ENCODE measurements at places on chromosomes 1 and 21.

DNA sequence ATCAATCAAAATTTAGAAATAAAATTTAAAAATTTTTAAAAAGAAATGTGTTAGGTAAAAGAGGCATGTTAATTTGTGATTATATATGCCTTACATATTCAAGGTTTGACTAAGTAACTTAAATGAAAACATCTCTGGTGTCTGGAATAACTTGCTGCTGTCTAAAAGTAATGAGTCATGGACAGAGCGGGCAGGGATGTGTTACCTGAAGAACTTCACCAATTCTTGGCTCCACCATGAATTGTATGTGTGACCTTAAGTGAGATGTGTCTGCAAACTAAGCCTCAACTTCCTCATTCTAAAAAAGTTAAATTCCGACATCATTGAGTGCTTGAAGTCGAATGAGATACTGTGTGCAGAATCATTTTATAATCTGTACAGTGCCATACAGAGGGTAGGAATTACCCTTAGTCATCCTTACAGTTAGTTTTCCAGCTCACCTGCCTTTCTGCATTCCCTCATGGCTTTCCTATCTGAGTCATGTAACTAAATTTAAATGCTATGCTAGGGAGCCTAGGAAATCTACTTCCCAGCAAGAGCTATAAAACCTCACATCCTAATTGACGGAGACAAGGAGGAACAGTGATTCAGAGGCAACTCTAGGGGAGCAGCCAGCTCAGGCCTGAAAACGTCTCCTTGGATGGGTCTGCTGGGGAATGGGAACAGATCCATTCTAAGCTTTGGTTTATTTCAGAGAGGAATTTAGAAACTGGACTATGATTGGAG, 100.7 kb upstream of the TSPAN2 start:
- peak overlapping the region; percentile 60 for H3K27ac ChIP-seq
- peaks cover 41% of the 10 kb centered on the region for H3K4me1 ChIP-seq
- DNase-seq: no peak
- H3K27me3 ChIP-seq: no peaks in the 10 kb centered on the region

DNA sequence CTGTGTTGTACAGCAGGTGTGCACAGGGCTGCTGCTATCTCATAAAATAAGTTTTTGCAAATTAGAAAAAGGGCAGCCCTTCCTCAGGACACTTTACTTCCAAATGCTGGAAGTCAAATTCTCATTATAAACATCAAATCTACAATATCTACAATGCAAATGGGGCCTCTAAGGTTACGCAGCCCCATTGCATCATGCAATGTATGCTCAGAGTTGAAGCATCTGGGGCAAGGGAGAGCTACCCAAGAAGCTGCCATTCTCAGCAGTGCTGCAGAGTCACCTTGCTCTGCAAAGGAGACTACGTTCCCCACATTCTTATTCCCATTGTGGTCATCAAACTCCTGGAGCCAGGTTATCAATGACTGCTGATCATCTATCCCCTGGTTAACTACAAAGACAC, 208.9 kb upstream of the POGK start:
- H3K27ac ChIP-seq: no peak overlapping the region
- H3K27me3 ChIP-seq: no peaks in the 10 kb centered on the region
- no peak for DNase-seq
- no peaks in the 10 kb centered on the region for H3K36me3 ChIP-seq
- H3K4me3 ChIP-seq: no peak overlapping the region
- H3K4me1 ChIP-seq: no peaks in the 10 kb centered on the region

GRCh38 chr1:35708441-35708921, 10.2 kb downstream of the C1orf216 start:
- H3K27me3 ChIP-seq: peaks cover 20% of the 10 kb centered on the region
- peak overlapping the region; percentile 73 for H3K4me3 ChIP-seq
- H3K36me3 ChIP-seq: no peaks in the 10 kb centered on the region
- H3K27ac ChIP-seq: no peak overlapping the region

DNA sequence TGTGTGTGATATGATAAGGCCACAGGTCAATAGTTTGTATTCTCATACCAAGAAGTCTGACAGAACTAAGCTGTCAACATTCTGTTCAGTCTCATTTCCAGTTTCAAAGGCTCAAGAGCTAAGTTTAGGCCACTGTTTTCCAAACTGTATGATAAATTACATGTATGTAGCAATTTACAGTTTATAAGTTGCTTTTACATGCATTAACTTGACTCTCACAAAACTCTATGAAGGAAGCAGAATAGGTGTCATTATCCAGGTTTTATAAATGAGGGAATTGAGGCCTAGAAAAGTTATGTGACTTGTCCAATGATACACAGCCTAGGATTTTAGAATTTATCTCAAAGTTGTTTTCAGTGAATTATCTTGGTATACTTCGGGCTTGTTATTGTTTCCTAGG, 23.4 kb downstream of the FMO5 start:
- no peak for DNase-seq
- H3K36me3 ChIP-seq: peaks cover 14% of the 10 kb centered on the region
- no peak overlapping the region for H3K27ac ChIP-seq
- H3K27me3 ChIP-seq: no peaks in the 10 kb centered on the region

DNA sequence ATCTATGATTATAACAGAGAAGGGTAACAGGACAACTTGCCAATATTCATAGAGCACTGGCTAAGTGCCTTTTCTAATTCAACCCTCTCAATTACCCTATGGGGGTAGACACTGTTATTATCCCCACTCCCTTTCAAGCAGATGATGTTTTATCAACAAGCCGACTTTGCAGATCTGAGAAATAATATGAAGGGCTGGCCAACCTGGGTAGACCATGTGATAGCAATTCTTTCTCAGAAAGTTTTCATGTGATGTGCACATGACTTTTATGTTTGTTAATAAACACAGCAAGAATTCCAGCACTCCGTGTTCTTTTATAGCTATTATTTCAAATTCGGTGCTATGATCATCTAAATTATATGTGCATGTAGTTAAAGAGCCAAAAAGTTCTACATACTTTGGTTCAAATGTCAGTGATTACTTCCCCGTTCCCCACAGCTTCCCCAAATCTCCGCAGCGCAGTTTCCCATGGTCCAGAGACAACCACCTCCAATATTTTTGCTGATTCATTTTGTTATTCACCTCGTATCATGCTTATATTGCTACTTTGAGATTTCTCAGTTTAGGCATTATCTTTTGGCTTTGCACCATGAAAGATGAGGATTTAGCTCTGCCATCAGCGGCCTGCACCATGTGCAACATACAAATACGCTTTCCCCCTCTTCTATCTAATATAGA, 96.7 kb upstream of the GADD45A start:
- DNase-seq: no peak
- H3K27me3 ChIP-seq: no peaks in the 10 kb centered on the region
- H3K4me1 ChIP-seq: peaks cover 15% of the 10 kb centered on the region
- H3K4me3 ChIP-seq: no peak overlapping the region
- H3K36me3 ChIP-seq: no peaks in the 10 kb centered on the region

DNA sequence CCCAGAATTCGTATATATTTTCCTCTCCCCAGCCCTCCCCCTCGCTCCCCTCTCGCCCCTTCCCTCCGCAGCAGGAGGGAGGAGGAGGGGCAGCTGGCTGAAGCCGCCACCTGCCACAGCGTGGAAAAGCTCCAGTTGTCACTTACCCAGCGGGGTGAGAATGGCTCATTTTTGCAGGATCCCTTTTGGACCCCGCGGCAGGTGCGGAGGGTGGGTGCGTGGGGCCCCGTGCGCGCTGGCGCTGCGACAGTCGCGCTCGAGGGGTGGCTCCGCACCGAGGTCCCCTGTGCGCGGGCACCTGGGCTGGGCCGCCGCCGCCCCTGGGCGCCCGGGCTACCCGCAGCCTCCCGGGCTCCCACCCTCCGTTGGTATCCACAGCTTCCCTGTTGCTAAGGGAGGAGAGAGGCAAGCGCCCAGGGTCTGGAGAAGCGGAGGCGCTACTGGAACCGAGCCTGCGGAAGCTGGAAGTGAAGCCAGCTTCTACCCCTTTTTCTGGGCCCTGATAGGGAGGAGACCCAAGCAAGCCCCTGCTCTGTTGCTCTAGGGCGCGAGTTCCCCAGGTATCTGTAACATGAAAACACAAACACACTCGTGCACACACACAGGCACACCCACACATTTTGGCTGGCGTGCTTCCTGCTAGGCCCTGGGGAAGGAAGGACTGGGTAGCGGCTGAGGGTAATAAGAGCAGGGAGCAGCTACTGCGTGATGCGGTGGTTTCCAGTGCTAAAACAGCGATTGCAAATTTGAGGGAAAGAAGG, at the start of gene ERICH3:
Gene ERICH3, minus strand, starts transcription at position 442 of the 761 bp plus-strand sequence. Its CDS starts 273 bp downstream, at position 169.
- no peak within 1 kb of the TSS for H3K27ac ChIP-seq
- no peaks in the 10 kb centered on the region for H3K4me1 ChIP-seq
- no peak within 1 kb of the TSS for H3K4me3 ChIP-seq
- H3K27me3 ChIP-seq: peaks cover 20% of the 10 kb centered on the region

DNA sequence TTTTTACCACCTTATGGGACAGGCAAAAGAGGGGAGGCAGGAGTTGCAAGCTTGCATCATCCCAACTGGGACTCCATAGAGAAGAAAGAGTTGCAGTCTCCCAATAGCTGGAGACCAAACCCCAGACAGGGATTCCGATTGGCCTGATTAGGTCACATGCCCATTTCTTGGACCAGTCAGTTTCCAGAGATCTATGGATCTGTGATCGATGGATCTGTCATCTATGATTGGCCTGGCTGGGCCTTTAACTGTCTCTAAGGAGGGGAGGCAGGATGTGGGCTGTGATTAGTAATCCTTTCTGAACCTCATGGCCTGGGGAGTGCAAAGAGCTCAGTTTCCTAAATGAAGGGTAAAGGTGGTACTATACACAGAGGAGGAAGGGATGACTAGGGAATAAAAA, 252.1 kb downstream of the MATN1 start:
- no peaks in the 10 kb centered on the region for H3K27me3 ChIP-seq
- H3K4me1 ChIP-seq: no peaks in the 10 kb centered on the region

DNA sequence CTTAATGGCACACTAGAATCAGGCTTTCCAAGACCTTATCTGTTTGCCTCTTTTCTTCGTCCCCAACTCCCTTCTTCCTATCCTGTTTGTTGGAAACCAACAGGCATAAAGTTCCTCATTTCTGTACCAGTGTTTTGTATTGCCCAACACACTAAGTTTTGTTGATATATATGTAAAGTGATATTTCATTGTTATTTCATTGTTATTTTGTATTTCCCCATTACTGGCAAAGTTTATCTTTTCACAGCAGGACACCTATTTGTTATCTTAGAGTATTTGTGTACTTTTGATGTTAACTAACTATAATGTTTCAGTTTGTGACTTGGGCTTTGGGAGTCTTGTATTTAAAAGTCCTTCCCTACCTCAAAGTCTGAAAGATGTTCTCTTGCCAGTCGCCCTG, 27.1 kb downstream of the FAM20B start:
- H3K4me3 ChIP-seq: no peak overlapping the region
- no peak overlapping the region for H3K27ac ChIP-seq
- peaks cover 3% of the 10 kb centered on the region for H3K4me1 ChIP-seq
- peaks cover 26% of the 10 kb centered on the region for H3K36me3 ChIP-seq
- H3K27me3 ChIP-seq: no peaks in the 10 kb centered on the region

DNA sequence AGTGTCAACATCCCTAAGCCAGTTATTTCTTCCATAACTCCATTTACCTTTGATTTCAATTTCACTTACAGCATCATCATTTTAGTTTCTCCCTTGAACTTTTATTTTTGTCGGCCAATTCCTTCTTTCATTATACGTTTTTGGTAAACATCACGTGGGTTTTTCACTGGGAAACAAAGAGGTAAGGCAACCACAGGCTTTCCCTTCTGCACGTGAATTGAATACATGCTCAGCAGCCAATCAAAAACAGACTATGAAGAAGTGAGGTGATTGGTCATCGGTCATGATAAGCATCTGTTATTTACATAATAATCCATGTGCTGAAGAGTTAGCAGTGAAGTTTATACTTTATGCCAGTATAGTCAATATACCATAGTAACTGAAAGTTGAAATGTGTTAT, 98.7 kb downstream of the NCAM2 start:
- H3K36me3 ChIP-seq: no peaks in the 10 kb centered on the region
- no peak overlapping the region for H3K4me3 ChIP-seq
- DNase-seq: no peak

- no peaks in the 10 kb centered on the region for H3K27me3 ChIP-seq
- peaks cover 25% of the 10 kb centered on the region for H3K36me3 ChIP-seq
- H3K4me3 ChIP-seq: no peak overlapping the region
- DNase-seq: no peak
- H3K27ac ChIP-seq: no peak overlapping the region
- peaks cover 4% of the 10 kb centered on the region for H3K4me1 ChIP-seq
Observed at GRCh38 chr1:52691821-52692220, 6.3 kb downstream of the COA7 start.

DNA sequence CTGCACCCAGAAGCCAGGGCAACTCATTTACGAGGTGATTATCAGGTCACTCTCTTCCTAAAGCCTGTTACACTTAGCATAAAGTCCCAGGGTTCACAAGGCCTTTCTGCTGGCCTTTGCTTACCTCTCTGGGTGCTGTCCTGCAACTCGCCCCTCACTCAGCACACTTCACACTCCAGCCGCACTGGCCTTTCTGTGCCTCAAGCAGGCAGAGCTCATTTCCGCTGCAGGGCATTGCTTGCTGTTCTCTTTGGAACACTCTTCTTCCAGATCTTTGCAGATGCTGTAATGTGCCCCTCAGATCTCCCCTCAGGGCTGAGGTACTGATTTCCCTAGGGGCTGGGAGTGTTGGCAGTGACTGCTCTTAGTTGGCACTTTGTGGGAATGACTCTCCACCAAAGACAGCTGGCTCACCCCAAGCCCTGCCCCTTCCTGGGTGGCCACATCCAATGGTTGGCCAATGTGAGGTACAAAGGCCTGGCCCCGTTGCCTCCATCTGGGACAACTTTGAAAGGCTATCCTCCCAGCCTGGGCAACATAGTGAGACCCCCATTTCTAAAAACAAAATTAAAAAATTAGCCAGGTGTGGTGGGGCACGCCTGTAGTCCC, 50.8 kb upstream of the SSBP3 start:
- H3K4me3 ChIP-seq: no peak overlapping the region
- no peak overlapping the region for H3K27ac ChIP-seq
- DNase-seq: no peak
- no peaks in the 10 kb centered on the region for H3K36me3 ChIP-seq
- H3K4me1 ChIP-seq: peaks cover 9% of the 10 kb centered on the region

DNA sequence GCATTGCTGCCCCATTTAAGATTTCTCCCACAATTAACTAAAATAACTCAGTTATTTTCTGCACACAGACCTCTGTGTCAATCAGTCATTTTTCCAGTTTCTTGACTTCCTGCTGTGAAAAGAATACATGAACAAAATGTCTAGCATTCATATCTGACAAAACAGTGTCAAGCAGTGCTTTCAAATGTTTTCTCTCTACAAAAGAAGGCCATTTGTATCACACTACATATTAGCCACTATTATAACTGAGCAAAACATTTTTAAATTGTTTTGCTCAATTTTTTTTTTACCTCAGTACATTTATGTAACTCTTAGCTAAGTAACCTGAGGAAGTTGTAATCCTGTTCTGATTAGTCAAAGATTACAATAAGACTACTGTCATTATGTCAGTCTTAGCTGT, 1498.5 kb upstream of the PRMT6 start:
- DNase-seq: no peak
- H3K4me1 ChIP-seq: peaks cover 2% of the 10 kb centered on the region
- no peak overlapping the region for H3K27ac ChIP-seq
- H3K36me3 ChIP-seq: no peaks in the 10 kb centered on the region

All from osteocyte (in vitro differentiated cells).